ENCODE measurements at places on chromosomes 4 and X. TPM values are rescaled to one million over a fixed set of nuclear protein-coding genes. Genes with fewer than 3 reads are reported as not detected.

USP51 gene
- total RNA-seq, result 3.2 TPM

MAGEA8 gene
- not detected for total RNA-seq

GPR50 gene
- total RNA-seq, result not detected

UCP1 gene
- not detected for total RNA-seq

ADH7 gene
- not detected for total RNA-seq

PROM1 gene
- not detected for total RNA-seq

F8A2 gene
- total RNA-seq, result not detected

NALF2 gene
- total RNA-seq, result not detected

VBP1 gene
- total RNA-seq, result 29.7 TPM

SMARCA1 gene
- total RNA-seq, result 0.73 TPM

HSFX4 gene
- not detected for total RNA-seq

RNF212 gene
- 3.8 TPM for total RNA-seq

WDR17 gene
- 8.8 TPM for total RNA-seq

GPC3 gene
- total RNA-seq, result not detected

SERTM2 gene
- not detected for total RNA-seq

STATH gene
- not detected for total RNA-seq

CDX4 gene
- total RNA-seq, result not detected

MSANTD1 gene
- 5.5 TPM for total RNA-seq

RPS6KA3 gene
- total RNA-seq, result 64.0 TPM

IL21 gene
- total RNA-seq, result not detected

PDLIM3 gene
- total RNA-seq, result 0.07 TPM

NOX1 gene
- not detected for total RNA-seq

ASB11 gene
- not detected for total RNA-seq

ADH1C gene
- not detected for total RNA-seq

GLRA3 gene
- 0.22 TPM for total RNA-seq

FHIP1A gene
- 0.76 TPM for total RNA-seq

FHDC1 gene
- 0.57 TPM for total RNA-seq

CLDN22 gene
- total RNA-seq, result not detected

All from B cell (primary cell).